SJCRH30 (cell line): ENCODE measurements at places on chromosomes 3 and 15.

GRCh38 chr15:66747223-66747622, 45.2 kb downstream of the SMAD6 start:
- H3K36me3 ChIP-seq = no peaks in the 10 kb centered on the region
- no peak overlapping the region for H3K4me3 ChIP-seq
- peaks cover 7% of the 10 kb centered on the region; the same call in 1 of the 2 replicates for H3K4me1 ChIP-seq
- no peak for DNase-seq

DNA sequence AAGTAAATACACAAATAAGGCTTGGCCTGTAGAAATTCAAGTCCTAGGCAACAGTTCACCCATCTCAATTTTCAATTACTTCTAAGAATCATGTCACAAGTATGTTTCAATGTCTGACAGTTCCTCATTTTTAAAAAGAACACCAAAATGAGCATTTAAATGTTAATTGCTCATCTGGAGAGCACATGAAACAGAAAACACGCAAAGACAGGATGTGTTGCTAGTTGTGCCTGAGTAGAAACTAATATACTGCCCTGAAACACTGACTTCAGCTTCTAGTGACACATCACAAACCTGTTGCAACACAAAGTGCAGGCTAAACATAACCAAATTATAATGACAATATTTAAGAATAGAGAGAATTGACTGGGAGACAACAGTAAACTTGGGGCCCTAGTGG, 167.3 kb upstream of the THBS1 start:
- H3K4me3 ChIP-seq = no peak overlapping the region
- no peaks in the 10 kb centered on the region for H3K4me1 ChIP-seq
- H3K27me3 ChIP-seq = no peaks in the 10 kb centered on the region
- H3K36me3 ChIP-seq = no peaks in the 10 kb centered on the region
- no peak overlapping the region for H3K27ac ChIP-seq

GRCh38 chr3:84893211-84893610, 65.6 kb upstream of the CADM2 start:
- no peaks in the 10 kb centered on the region for H3K4me1 ChIP-seq
- no peaks in the 10 kb centered on the region for H3K27me3 ChIP-seq
- no peak for DNase-seq
- H3K27ac ChIP-seq = no peak overlapping the region
- no peak overlapping the region for H3K4me3 ChIP-seq

GRCh38 chr3:86973440-86973839, 17.5 kb downstream of the VGLL3 start:
- peaks cover 30% of the 10 kb centered on the region for H3K4me1 ChIP-seq
- peaks cover 91% of the 10 kb centered on the region for H3K36me3 ChIP-seq
- H3K27me3 ChIP-seq = no peaks in the 10 kb centered on the region
